Tibial artery (tissue), 4 donors: ENCODE measurements at places on chromosomes 11 and 22.

- no peak for DNase-seq
- H3K4me1 ChIP-seq = peaks cover 11% of the 10 kb centered on the region
- H3K4me3 ChIP-seq = no peak within 1 kb of the TSS
- H3K36me3 ChIP-seq = no peaks in the 10 kb centered on the region
- H3K27ac ChIP-seq = no peak within 1 kb of the TSS
These were observed at the start of gene LGALS12 for GRCh38 chr11:63505857-63506528. LGALS12 (plus strand) TSS chr11:63506084; CDS start chr11:63506459, 375 bp downstream.

- H3K36me3 ChIP-seq = no peaks in the 10 kb centered on the region
- H3K27me3 ChIP-seq = no peaks in the 10 kb centered on the region
- no peak for DNase-seq
These were observed 418.2 kb downstream of the METTL15 start for GRCh38 chr11:28526406-28526751.

DNA sequence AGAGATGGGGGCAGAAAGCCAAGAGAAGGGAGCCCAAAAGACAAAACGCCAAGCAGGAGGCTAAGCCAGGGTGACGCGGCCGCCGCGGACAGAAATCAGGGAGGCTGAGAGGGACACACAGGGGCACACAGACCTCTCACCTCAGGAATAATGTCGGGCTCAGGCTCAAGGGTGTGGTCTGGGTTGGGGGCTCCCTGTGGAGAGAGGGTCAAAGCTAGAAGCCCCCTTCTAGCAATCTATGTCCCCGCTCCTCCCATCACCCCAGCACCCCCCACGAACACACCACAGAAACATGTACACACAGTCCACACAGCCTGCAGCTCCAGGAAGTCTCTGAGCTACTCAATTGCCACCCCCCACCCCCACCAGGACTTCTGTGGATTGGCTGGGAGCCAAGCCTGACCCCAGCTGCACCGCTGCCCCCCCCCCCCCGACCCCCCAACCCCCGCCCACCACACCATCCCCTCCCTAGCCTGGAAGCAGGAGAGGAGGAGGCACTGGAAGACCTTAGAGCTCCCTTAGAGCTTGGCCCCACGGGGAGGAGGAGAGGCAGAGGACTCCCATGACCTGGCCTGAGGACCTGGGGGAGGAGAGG lies 6.9 kb downstream of the BCL9L start:
- H3K36me3 ChIP-seq = no peaks in the 10 kb centered on the region
- DNase-seq = no peak
- H3K27me3 ChIP-seq = no peaks in the 10 kb centered on the region
- peaks cover 76% of the 10 kb centered on the region for H3K4me1 ChIP-seq

DNA sequence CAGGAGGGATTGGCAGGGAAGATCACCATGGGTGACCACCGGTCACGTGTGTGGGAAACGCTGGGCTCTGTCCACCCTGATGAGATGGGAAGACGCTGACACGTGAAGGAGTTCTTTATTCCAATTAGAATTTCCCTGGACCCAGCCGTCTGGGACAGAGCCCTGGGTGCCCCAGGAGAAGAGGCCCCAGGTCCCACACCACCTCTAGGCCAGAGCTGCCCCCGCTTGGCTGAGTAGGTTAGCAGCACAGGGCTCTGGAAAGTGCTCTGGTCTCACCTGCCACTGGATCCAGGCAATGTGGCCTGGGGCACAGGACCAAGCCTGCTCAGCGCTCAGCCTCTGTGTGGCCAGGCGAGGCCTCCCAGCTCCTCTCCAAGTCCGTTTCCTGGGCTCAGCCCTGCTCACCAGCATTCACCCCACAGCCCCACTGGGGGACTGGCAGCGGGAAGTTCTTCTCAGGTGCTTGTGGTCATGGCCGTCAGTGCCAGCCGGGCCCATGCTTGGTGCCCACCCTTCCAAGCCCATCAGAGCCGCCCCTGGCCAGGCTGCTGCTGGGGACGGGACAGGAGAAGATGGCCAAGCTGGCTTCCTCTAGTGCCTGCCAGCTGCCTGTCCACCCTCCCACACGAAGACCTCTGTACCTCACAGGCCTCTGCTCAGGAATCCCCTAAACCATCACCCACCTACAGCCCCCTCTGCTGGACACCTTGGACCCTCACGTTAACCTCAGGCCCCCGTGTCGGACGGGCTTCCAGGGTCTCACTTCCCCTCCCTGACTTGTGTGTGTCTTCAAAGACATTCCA lies 62.5 kb upstream of the FGF3 start:
- H3K4me1 ChIP-seq = no peaks in the 10 kb centered on the region
- DNase-seq = no peak
- no peak overlapping the region for H3K4me3 ChIP-seq
- H3K27me3 ChIP-seq = no peaks in the 10 kb centered on the region
- no peak overlapping the region for H3K27ac ChIP-seq

- no peaks in the 10 kb centered on the region for H3K27me3 ChIP-seq
- DNase-seq = no peak
- no peaks in the 10 kb centered on the region for H3K4me1 ChIP-seq
- H3K36me3 ChIP-seq = peaks cover 35% of the 10 kb centered on the region
These were observed 7.2 kb downstream of the COA4 start for GRCh38 chr11:73869332-73869949.

GRCh38 chr11:74014880-74015279 lies 6.0 kb upstream of the UCP3 start:
- H3K36me3 ChIP-seq = peaks cover 42% of the 10 kb centered on the region
- no peaks in the 10 kb centered on the region for H3K27me3 ChIP-seq
- H3K27ac ChIP-seq = no peak overlapping the region
- H3K4me1 ChIP-seq = peaks cover 21% of the 10 kb centered on the region

DNA sequence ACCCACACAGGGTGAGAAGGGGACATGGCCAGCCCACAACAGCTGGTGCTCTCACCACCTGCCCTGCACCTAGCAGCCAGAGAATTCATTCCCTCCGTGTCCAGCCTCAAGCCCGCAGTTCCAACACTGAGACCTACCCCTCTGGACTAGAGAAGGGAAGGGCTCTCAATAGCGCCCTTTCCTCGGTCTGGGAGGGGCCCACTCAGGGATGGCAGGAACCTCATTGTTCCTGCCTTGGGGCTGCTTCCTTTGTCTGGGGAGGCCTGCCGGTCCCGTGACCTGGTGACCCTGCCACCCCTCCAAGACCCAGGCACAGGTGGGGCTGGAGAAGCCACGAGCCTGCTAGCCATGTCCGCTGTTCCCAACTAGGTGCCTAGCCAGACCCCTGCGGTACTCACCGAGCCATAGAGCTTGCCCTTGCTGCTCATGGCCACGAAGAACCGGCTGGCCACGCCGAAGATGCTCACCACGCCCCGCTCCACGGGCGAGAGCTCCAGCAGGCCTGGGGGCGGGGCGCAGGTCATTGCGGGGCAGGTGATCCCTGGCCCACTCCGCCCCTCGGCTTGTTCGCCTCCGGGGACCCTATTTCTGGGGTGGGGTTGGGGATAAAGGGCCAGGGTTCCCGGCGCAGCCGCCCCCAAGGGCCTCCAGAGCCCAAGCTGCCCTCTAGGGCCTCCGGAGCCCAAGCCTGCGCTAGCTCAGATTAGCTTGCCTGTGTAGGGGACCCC lies 1.4 kb downstream of the FGF4 start:
- H3K36me3 ChIP-seq = no peaks in the 10 kb centered on the region
- H3K27ac ChIP-seq = no peak overlapping the region
- DNase-seq = no peak
- H3K4me3 ChIP-seq = no peak overlapping the region
- H3K27me3 ChIP-seq = no peaks in the 10 kb centered on the region
- H3K4me1 ChIP-seq = no peaks in the 10 kb centered on the region

DNA sequence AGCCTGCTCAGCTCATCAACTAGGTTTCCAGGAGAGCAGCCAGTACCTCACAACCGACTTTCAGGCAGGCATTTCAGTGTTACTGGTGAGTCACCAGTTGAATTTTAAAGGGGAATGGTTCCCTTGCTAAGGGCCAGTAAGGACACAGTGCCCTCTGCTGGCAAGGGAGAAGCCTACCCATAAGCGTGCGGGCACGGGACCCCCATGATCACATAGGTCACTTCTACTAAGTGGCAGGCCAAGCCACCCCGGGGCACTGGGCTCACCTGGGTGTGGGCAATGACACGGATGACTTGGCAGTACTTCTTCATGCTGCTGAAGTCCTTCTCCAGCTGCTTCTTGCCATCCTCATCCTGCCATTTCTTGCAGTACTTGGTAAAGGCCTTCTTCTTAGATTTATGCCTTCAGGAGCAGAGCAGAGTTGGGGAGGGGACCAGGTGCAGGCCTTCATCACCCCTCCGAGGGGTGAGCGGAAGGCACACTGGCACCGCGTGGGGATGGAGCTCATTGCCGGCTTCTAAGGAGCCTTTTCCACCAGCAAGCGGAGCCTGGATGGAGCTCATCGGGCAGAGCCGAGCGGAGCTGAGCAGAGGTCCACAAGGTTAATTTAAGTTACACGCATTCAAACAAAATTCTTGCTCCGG lies 2.9 kb downstream of the RPL3 start:
- H3K36me3 ChIP-seq = peaks cover 67% of the 10 kb centered on the region
- H3K27ac ChIP-seq = no peak overlapping the region
- H3K4me3 ChIP-seq = peak overlapping the region; percentile 6
- no peaks in the 10 kb centered on the region for H3K27me3 ChIP-seq

- no peak overlapping the region for H3K4me3 ChIP-seq
- H3K27ac ChIP-seq = no peak overlapping the region
- H3K4me1 ChIP-seq = no peaks in the 10 kb centered on the region
- H3K36me3 ChIP-seq = no peaks in the 10 kb centered on the region
- H3K27me3 ChIP-seq = no peaks in the 10 kb centered on the region
These were observed 32.5 kb downstream of the MRGPRX2 start for GRCh38 chr11:19027829-19028595.

GRCh38 chr11:66115638-66116301 lies 45.7 kb downstream of the PACS1 start:
- no peak for DNase-seq
- no peak overlapping the region for H3K4me3 ChIP-seq
- no peaks in the 10 kb centered on the region for H3K27me3 ChIP-seq
- H3K27ac ChIP-seq = no peak overlapping the region

GRCh38 chr11:134250675-134251074 lies 2.5 kb downstream of the THYN1 start:
- no peaks in the 10 kb centered on the region for H3K27me3 ChIP-seq
- H3K36me3 ChIP-seq = peaks cover 43% of the 10 kb centered on the region
- DNase-seq = no peak
- peaks cover 17% of the 10 kb centered on the region for H3K4me1 ChIP-seq
- no peak overlapping the region for H3K4me3 ChIP-seq

GRCh38 chr11:126518972-126519690 lies 163.6 kb downstream of the ST3GAL4 start:
- no peak overlapping the region for H3K27ac ChIP-seq
- no peaks in the 10 kb centered on the region for H3K4me1 ChIP-seq

- no peaks in the 10 kb centered on the region for H3K36me3 ChIP-seq
- no peak overlapping the region for H3K4me3 ChIP-seq
- H3K27ac ChIP-seq = no peak overlapping the region
- H3K4me1 ChIP-seq = no peaks in the 10 kb centered on the region
- peak; percentile 3 for DNase-seq
These were observed 293.3 kb downstream of the BRD1 start for GRCh38 chr22:49534386-49534785.

DNA sequence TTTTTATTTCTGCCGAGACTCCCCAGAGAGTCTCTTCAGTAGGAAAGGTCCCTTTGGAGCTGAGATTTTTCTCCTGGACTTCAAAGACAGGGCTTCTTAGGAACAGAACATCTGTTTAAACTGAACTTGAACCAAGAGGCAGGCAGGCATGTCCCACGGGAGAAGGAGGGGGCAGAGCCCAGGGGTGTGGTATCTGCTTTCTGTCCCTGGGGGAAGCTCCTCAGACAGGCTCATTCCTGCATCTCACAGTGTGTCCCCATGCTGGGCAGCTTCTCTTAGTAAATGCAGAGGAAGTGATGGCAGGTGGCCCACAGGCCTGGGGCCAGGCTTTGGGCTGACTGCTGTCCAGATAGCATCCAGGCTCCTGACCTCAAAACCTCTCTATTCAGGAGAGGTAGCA lies 47.3 kb downstream of the TSPAN18 start:
- H3K27ac ChIP-seq = no peak overlapping the region
- no peaks in the 10 kb centered on the region for H3K36me3 ChIP-seq
- no peak overlapping the region for H3K4me3 ChIP-seq
- no peaks in the 10 kb centered on the region for H3K4me1 ChIP-seq

DNA sequence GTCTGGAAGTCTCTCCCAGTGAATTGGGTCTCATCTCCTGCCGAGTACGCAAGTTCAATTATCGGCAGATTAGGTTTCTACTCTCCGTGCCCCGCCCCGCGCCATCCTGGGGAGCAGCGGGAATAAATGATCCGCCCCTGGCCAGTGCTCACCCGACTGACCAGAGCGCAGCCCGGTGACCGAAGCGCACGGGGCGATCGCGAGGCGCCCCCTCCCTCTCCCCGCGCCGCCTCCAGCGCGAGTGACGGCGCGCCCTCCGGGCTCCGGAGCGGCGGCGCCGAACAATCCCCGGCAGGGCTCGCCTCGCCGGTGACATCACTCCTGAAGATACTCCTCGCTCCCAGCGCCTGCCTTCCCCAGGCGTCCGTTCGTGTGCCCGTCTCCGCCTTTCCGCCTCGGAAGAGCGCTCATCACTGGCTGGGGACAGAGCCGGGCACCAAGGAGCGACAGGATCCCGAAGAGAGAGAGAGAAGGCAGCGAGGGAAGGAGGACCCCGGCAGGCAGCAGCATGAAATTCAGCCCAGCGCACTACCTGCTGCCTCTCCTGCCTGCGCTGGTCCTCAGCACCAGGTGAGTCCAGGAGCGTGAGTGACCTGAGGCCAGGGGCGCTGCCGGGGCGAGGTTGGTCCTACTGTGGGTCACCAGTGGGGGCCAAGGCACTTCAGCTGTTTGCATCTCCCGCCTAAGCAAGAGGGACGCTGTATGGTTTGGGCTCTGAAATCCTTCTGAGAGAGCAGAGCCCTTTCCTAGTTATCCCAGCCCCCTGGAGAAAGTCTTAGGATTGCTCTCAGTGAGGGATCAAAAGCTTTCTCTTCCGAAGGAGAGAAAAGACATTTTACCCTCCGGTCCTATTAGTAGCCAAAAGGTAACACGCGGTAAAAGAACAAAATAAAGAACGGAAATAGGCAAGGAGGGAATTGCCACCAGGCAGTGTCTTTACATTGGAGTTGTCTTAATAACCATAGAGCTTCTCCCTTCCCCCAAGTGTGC lies at the start of gene LUZP2:
Gene LUZP2, plus strand, starts transcription at position 318 of the 990 bp plus-strand sequence.
- H3K27me3 ChIP-seq = peaks cover 10% of the 10 kb centered on the region
- peak within 1 kb of the TSS; percentile 59 for H3K4me3 ChIP-seq
- peak; percentile 20 for DNase-seq
- peaks cover 3% of the 10 kb centered on the region for H3K4me1 ChIP-seq
- H3K36me3 ChIP-seq = no peaks in the 10 kb centered on the region

GRCh38 chr11:57474017-57474802 lies 13.9 kb downstream of the RTN4RL2 start:
- no peak overlapping the region for H3K27ac ChIP-seq
- peaks cover 69% of the 10 kb centered on the region for H3K27me3 ChIP-seq
- H3K36me3 ChIP-seq = no peaks in the 10 kb centered on the region
- peaks cover 16% of the 10 kb centered on the region for H3K4me1 ChIP-seq
- no peak for DNase-seq

- H3K4me1 ChIP-seq = no peaks in the 10 kb centered on the region
- no peak for DNase-seq
- H3K36me3 ChIP-seq = peaks cover 18% of the 10 kb centered on the region
- no peaks in the 10 kb centered on the region for H3K27me3 ChIP-seq
- H3K4me3 ChIP-seq = no peak overlapping the region
- H3K27ac ChIP-seq = no peak overlapping the region
These were observed 19.4 kb downstream of the RNH1 start for GRCh38 chr11:487571-488021.
